ENCODE measurements at places on chromosomes 6 and 20. TPM values are rescaled to one million over a fixed set of nuclear protein-coding genes. Genes with fewer than 3 reads are reported as not detected.

ARFGEF3 gene
- total RNA-seq, result 1.8 TPM

GSTA3 gene
- total RNA-seq, result not detected

LGSN gene
- total RNA-seq, result 0.13 TPM

ZNF311 gene
- 1.7 TPM for total RNA-seq

FAM217A gene
- not detected for total RNA-seq

BTNL2 gene
- total RNA-seq, result not detected

TAF8 gene
- 38.8 TPM for total RNA-seq

GPR6 gene
- total RNA-seq, result not detected

CAGE1 gene
- not detected for total RNA-seq

CPNE5 gene
- total RNA-seq, result 18.1 TPM

SLPI gene
- total RNA-seq, result 26.9 TPM

IL20RA gene
- total RNA-seq, result not detected

HLA-DRB5 gene
- total RNA-seq, result 262 TPM

KIF6 gene
- total RNA-seq, result not detected

ASIP gene
- not detected for total RNA-seq

NKX2-2 gene
- total RNA-seq, result not detected

BMP7 gene
- 1.5 TPM for total RNA-seq

SPATS1 gene
- not detected for total RNA-seq
